ENCODE measurements at places on chromosomes 6 and 20. TPM values are rescaled to one million over a fixed set of nuclear protein-coding genes. Genes with fewer than 3 reads are reported as not detected.

Gene TRIM31
- not detected for total RNA-seq

Gene LINC00237
- total RNA-seq, result not detected

Gene HDAC2
- total RNA-seq, result 95.5 TPM

Gene MRAP2
- total RNA-seq, result not detected

Gene PARD6B
- total RNA-seq, result 44.4 TPM

Gene SLC32A1
- total RNA-seq, result not detected

Gene THBS2
- total RNA-seq, result 2.5 TPM

DNA sequence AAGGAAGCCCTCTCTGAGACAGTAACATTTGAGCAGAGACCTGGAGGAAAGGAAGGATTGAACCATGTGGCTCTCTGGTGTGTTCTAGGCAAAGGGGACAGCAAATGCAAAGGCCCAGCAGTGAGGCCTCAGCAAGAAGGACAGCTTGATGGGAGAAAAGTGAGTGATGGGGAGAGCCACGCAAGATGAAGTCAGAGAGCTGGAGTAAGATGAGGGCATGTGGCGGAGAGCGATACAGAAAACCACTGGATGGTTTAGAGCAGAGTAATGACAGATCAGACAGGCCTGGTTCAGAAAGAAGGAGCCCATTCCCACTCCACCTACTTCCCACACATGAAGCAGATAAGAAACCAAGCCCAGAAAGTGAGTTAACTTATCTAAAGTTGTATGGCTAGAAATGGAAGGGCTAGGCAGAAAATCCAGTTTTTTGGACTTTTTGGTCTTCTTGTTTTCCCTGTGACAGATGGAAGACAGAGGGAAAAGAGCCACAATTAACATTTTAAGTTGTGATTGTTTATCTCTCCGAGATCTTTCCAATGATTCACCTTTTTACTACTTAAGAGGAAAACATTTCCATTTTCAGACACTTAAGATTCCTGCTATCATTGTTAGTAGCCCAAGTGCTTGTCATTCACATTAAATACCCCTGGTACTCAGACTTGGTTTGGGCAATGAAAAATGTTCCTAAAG lies 723 bp upstream of the SNPH start:
- DNase-seq, result no peak

DNA sequence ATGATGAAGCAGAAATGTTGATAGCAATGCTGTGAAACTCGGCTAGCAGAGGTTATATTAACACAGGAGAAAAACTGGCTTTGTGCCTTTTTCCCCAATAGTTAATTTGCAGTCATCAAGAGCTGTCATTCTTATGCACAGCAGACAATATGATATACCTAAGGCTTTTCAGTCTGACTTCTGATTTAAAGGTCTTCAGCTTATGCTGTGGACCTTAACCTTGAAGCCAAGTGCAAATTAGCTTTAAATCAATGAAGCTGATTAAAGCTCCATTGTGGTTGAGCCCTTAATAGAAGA lies 171.6 kb upstream of the ID4 start:
- no peak for DNase-seq

DNA sequence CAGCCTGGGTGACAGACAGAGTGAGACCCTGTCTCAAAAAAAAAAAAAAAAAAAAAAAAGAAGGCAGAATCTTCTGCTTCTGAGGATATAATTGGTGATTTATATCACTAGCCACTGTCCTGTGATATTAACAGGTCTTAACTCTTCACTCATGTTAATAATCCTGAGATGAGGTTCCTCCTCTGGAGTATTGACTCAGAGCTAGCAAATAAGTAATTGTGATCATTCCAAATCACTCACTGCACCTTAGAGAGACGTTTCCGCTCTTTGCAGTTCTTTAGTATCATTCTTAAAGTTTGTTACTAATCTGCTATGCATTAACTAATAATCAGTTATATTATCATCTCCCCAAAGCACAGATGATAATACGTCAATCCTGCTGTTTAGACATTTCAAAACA lies 41.6 kb upstream of the NOX3 start:
- DNase-seq, result no peak

- peak; percentile 57 for DNase-seq
Observed at GRCh38 chr6:27752038-27752885, 159.9 kb downstream of the OR2B2 start.

DNA sequence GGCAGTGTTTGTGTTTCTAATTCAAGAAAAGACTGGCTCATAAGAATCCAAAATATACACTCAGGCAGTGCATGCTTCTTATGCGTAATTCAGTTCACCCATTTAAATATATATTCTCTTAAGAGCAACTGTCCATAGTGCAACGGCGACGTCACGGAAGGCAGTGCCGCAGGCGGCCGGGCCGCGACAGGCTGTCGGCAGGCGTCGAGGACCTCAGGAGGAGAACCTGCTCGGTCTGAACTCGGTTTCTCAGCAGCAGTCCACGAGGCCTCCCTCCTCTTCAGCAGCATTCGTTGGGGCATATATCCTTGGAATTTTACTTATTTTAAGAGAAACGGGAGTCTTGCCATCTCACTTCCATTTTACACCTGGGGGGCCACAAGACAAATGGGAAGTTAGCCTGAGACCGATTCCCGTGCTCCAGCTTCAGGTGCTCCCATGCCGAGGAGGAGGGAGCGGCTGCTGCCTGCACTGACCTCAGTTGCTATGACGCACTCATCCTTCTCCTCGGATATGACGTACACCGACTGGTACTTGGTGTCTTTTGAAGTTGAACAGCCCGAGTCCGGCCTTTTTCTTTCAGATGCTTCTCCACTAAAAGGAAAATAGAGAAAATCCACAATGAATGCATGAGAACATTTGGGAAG lies 8.2 kb downstream of the DLL1 start:
- DNase-seq, result no peak

- DNase-seq, result no peak
Observed at GRCh38 chr6:13920552-13920951, 4.2 kb upstream of the RNF182 start.

GRCh38 chr6:91781946-91782345 lies 1195.1 kb upstream of the MAP3K7 start:
- no peak for DNase-seq

- no peak for DNase-seq
Observed at GRCh38 chr6:133807501-133807900, 81.4 kb upstream of the TCF21 start.

GRCh38 chr20:17622851-17623508 lies 53.1 kb downstream of the DSTN start:
- no peak for DNase-seq

DNA sequence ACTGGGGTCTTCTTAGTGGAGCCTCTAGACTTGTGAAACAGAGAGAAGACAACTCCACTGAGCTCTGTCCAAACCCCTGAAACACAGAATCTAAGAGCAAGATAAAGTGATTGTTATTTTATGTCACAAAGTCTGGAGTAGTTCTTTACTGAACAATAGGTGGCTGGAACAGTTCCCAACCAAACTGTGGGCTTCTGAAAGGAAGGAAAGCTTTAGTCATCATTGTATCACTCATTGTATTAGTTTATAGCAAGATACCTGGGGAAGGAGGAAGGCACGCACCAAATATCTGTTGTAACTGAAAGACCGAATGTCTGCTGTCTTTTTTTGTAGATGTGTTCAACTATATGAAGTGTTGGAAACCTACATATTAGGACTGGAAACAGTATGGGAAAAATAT lies 284.9 kb upstream of the TBX18 start:
- DNase-seq, result no peak

GRCh38 chr20:1477896-1478490 lies 11.3 kb upstream of the NSFL1C start:
- no peak for DNase-seq

- DNase-seq, result no peak
Observed at GRCh38 chr20:9557411-9557810, 43.0 kb downstream of the LAMP5 start.

GRCh38 chr20:62572980-62573379 lies 69.3 kb upstream of the SLCO4A1 start:
- DNase-seq, result no peak

DNA sequence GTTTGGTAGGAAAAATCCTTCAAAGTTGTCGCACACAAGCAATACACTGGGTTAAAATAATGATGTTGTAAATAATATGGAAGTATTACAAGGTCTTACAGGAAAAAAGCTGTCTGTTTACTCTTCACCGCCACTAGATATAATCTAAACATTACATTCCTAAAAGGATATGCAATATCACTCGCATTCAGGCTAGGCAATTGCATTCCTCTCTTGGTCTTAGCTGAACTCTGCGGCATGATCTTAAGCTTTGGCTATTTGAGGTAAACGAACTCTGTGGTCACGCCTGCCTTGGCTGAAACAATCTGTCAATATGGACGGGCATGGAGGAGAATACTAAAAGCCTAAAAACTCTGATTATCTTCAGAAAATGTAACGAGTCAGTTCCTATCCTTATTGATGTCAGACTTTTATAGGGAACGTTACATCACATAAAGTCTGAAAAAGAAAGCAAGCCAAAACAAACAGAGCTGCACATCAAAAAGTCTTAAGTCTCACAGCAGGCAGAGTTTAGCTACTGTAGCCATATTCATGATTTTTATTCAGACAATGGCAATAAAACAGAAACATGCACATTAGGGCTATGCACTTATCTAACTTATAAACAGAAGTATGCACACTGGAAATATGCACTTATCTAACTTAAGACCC lies 30.8 kb upstream of the FILIP1 start:
- DNase-seq, result peak; percentile 91

DNA sequence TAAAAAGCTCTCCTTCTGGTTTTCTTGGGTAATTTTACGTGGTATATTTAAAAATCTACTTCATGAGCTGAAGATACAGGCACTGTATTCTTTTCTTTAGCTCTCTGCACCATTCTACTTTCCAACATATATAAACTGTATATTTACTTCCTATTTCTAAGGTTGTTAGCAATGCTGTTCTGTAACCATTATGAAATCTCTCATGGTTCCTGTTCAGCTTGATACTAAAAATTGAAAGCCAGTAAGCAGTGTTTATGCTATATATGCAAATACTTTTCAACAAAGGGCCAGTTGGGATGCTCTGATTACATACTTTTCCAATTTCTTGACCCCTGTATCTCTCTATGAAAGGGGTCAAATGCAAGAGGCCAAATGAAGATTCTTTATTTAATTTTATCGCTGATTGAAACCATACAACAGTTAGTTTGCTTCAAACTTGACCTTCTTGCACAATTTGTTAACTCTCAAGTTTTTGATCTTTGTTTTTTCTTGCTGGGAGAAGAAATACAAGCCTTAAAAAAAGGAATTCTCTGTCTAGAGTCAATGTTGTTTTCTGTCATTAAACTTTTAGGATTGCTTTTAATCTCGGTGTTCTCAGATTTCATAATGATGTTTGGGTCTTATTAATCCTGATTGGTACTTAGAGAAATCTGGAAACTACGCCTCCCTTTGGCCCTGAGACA lies 223.2 kb downstream of the PRL start:
- DNase-seq, result no peak

DNA sequence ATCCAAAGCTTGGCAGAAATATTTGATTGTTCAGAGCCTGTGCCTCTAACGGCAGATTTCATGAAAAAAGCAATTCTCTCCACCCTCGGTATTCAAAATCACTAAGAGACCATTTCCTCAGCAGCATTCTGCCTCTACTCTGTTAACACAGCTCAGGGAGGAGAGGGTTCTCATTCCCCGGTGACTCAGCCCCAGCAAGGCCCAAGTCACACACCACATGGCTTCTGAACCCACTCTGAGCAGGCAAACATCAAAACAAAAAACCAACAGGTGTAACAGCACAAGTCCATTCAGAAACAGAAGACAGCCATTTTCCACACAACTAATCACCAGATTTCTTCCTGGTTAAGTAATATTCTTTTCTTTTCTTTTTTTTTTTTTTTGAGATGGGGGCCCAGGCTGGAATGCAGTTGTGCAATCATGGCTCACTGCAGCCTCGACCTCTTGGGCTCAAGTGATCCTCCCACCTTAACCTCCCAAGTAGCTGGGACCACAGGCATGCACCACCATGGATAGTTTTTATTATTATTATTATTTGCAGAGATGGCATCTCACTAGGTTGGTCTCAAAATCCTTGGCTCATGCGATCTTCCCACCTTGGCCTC lies 55.4 kb downstream of the GFOD1 start:
- no peak for DNase-seq

GRCh38 chr20:62878244-62879038 lies 16.8 kb upstream of the TCFL5 start:
- DNase-seq, result no peak

- no peak for DNase-seq
Observed at GRCh38 chr6:158033751-158034702, 52.4 kb downstream of the SYNJ2 start.

Data from epithelial cell of proximal tubule (primary cell).